ENCODE measurements at places on chromosomes 11 and 22.

GRCh38 chr11:94960488-94960887, 12.9 kb downstream of the CWC15 start:
- no peak for DNase-seq

GRCh38 chr11:134513585-134514120, 101.6 kb upstream of the B3GAT1 start:
- DNase-seq = no peak

- DNase-seq = peak; percentile 37
Measured at GRCh38 chr22:28032861-28033260, 113.8 kb upstream of the PITPNB start.

DNA sequence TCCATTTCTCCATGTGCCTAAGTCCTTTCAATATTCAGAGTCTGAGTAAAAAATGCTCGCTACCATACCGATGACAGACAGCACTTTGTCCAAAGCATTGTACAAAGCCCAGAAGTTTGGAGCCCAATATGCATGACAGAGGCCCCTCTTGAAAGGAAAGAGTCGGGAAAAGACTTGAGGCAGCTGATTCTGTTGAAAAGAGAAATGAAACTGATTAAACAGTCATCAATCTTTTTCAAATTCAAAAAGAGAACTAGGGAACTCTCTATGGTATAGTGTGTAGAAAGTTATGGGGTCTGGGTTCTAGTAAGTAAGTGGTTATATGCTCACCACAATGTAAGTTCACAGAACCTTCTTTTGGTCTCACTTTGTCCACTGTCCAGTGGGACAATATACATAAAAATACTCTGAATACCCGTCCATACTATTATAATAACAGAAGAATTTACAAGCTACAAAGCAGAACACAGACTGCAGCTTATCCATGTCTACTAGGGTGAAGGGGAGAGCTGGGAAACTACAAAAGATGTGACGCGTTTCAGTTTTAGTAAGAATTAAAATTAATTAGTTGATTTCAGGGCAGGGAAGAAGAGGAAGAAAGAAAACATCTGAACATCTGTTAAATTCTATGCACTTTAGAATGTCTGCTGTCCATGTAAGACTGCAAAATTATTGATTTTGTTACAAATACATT, 26.7 kb downstream of the ALG8 start:
- DNase-seq = no peak

DNA sequence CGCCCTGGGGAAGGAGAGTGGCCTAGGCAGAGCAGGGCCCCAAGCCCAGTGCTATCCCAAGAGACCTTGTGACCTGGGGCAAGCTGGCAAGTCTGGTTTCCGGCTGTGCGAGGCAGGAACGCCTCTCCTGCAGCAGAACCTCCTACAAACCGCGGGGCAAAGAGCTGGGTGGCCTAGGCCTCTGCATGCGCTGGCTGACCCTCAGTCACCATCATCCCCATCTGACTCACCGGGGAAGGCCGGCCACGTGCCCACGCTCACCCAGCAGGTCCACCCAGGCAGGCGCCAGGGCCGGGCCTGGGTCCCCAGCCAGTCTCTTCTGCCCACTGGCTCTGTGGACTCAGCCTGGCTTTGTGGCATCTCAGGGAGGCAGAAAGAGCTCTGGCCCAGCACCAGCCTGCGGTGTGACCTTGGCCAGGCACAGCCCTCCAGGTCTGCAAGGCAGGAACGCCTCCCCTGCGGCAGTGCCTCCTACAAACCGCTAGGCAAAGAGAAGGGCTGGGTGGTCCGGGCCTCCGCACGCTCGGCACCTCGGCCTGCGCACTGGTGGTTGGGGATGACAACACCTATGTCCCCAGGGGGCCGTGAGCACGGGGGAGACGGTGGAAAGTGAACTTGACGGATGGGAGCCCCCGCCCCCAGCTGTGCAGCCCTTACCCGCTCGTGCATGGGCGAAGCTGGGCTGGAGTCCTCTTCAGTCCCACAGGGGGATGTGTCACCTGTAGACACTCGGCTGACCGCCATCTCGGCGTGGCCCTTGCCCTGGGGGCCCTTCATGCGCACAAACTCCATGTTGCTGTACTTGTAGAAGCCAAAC, 38.2 kb downstream of the KIAA0930 start:
- DNase-seq = no peak

DNA sequence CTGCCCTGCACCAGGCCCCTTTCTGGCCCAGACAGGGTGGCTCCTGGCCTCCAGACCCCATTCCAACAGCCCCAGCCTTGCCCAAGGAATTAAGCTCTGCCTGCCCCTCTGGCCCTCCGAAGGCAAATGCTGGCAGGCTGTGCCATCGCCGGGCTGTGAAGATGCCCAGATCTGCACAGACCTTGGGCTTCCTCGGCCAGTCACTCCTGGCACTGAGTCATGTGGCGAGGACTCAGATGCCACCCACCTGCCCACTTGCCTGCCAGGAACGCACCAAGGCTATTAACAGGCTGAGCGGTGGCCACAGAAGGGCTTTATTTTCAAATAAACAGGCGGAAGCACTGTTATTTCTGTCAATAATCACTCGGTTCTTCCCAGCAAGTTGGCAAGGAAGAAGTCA, 50.3 kb upstream of the TTLL12 start:
- no peak for DNase-seq
